Pons (tissue), 1 donor: ENCODE measurements at places on chromosomes 5 and 9.

- DNase-seq = no peak
Observed at GRCh38 chr5:158070859-158071258, 211.9 kb upstream of the CLINT1 start.

DNA sequence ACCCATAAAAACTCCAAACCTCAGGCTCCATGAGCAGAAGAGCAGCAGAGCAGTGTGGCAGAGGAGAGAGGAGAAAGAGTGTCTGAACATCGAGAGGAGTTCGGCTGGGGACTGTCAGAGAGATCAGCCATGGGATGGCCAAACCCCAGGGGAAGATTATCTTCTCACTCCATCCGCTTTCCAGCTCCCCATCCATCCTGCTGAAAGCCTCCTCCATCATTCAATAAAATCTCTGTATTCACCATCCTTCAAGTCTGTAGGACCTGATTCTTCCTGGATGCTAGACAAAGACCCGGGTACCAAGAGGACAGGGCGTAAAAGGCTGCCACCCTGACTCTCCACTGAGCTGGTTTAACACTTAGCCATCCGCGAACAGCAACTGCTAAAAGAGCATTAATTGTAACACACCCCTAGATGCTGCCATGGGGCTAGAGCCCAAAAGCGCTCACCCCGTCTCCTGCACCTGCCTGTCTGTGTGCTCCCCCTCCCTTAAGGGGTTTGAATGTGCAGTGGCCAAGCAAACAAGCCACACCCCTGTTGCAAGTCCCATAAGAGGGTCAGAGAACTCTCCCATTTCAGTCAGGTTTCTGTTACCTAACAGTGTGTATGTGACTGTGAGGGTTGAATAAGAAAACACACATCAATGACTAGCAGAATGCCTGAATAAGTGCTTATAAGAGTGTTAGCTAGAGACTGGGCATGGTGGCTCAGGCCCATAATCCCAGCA is 13.9 kb upstream of the SELENOP start:
- DNase-seq = no peak

DNA sequence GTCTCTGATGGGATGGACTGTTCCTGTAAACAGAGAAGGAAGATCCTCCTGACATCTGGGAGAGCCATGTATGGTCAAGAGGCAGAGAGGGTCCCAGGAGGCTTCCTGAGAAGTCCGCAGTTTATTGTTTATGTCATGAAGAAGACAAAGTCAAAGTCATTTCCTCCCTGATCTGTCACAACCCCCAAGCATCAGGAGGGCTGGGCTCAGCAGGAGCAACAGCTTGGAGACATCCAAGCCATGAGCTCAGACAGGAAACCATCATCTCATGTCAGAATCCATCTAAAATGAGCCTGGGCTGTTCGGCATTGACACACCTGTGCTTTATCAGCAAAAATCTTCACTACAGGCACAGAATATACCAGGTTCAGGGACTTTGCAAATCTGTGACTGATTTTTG is 325.0 kb upstream of the MSX2 start:
- DNase-seq = no peak

GRCh38 chr5:67156976-67157583 is 39.5 kb downstream of the CD180 start:
- peak; percentile 31 for DNase-seq

- DNase-seq = no peak
Observed at GRCh38 chr9:68983522-68984424, 30.1 kb downstream of the PRKACG start.

GRCh38 chr9:74503666-74504065 is 6.5 kb downstream of the RORB start:
- DNase-seq = no peak

GRCh38 chr5:112316006-112316405 is 103.1 kb downstream of the EPB41L4A start:
- no peak for DNase-seq

GRCh38 chr5:131218392-131218791 is 45.5 kb upstream of the CDC42SE2 start:
- DNase-seq = no peak

GRCh38 chr9:117365438-117365837 is 49.4 kb downstream of the ASTN2 start:
- no peak for DNase-seq

GRCh38 chr9:136997371-136997770 is 1.0 kb upstream of the CLIC3 start:
- DNase-seq = no peak

- DNase-seq = peak; percentile 96
Observed at GRCh38 chr5:67246108-67246507, 49.5 kb upstream of the CD180 start.

- no peak for DNase-seq
Observed at GRCh38 chr9:104958751-104959150, 30.8 kb upstream of the ABCA1 start.

DNA sequence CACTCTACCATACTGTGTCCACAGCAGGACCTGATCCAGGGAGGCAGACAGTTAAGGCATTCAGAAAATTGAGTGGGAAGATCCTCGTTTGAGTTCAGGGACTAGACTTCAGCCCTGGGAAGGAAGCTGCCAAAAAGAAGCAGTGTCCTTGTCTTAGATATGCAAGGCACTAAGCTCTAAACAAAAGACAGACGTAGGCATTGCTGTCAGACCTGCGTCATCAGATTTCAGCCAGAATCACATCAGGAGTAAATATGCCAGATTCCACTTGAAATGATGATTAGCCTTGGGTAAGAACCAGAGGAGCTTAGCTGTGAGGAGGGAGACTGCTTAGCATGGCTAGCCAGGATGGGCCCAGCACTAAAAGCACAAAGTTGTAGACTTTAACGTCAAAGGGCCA is 56.7 kb downstream of the MAMDC2 start:
- DNase-seq = no peak

DNA sequence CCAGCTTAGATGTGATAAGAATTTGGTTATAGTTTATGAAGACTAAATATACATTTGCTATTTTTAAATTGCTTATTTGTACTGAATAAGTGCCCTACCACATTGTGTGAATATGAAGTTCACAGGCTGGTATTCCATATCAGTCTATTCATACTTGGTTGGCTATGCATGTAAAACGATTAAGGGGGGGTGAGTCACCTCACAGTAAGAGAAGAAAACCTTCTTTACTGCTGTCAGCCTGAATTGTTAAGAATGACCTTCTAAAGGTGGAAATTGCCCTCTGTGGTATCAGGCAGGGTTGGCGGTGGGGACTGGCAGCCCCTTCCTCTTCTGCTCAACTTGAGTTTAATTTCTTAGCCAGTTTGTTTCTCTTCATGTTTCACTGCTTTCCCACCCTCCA is 127.0 kb upstream of the RPS23 start:
- no peak for DNase-seq

DNA sequence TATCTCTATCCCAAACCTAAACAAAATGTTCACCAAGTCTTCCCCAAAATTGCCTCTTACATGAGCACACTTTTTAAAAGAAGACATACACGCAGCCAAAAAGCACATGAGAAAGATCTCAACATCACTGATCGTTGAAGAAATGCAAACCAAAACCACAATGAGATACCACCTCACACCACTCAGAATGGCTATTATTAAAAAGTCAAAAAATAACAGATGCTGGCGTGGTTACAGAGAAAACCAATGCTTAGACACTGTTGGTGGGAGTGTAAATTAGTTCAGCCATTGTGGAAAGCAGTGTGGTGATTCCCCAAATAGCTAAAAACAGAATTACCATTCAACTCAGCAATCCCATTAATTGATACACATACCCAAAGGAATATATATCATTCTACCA is 83.8 kb downstream of the SEMA5A start:
- no peak for DNase-seq
